Neural progenitor cell (in vitro differentiated cells): ENCODE measurements at places on chromosomes 12 and 14. TPM values are rescaled to one million over a fixed set of nuclear protein-coding genes. Genes with fewer than 3 reads are reported as not detected.

GRCh38 chr12:52248541-52249461, 15.8 kb downstream of the KRT7 start:
- DNase-seq = no peak

GRCh38 chr12:230925-231671, 17.1 kb upstream of the SLC6A12 start:
- peak; percentile 35 for DNase-seq

DNA sequence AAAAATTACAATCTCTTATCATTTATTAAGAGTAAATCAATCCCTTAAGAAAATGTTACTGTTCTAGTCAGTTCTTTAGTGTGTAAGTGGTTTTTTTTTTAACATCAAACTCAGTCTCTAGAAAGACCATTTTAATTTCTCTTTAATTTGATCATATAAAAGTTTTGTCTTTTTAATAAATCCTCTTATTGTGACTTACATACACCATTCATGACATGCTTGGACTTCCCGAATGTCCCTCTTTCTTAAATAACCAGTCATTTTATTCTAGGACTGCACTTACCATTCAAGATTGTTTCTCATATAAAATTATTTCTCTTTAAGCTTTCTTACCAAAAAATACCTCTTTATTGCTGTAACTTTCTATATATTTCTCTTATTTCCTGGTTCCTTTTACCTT, 60.8 kb upstream of the EVL start:
- DNase-seq = no peak

DNA sequence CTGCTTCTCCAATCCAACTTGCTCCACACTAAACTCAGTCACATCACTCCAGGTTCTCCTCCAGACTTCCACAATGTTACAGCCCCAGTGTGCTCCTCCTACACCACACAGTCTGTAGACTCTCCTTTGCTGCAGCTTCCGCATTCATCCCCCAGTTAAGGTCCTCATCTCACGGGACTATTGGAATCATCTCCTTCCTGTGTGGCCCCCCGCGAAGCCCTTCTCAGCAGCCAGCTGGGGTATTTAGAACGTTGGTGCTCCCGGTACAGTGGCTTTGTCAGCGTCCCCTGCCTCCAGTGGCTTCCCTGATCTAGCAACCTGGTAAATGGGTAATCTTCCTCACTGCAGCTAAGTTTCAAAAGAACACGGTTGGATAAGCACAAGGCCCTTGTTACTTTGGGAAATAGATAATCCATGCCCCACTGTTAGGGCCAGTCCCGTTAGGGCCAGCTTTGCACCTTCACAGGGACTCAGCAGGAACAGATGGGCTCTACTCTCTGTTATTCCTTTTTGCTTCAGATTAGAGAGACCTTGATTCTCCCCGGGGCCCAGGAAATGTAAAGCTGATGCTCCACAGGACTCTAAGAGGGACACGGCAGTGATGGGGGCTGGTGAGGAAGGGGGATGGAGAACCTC, 823 bp upstream of the TSPAN11 start:
- peak; percentile 56 for DNase-seq

DNA sequence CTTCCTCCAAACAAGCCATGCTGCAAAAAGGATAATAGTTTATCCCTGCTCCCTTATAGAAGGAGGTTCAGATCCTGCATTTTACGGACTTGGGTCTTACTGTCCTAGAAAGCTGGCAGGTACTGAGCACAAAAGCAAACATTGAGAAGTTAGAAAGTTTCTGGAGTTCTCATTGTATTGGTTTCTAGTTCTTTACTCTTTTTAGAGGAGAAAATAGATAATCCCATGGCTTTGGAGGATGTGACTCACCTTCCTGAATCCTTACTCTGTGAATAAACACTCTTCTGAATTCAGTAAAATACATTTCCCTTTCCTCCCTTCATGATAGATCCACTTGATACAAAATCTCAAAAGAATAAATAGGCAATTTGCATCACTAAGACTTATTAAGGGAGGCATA, 188.9 kb downstream of the NPAS3 start:
- DNase-seq = no peak

DNA sequence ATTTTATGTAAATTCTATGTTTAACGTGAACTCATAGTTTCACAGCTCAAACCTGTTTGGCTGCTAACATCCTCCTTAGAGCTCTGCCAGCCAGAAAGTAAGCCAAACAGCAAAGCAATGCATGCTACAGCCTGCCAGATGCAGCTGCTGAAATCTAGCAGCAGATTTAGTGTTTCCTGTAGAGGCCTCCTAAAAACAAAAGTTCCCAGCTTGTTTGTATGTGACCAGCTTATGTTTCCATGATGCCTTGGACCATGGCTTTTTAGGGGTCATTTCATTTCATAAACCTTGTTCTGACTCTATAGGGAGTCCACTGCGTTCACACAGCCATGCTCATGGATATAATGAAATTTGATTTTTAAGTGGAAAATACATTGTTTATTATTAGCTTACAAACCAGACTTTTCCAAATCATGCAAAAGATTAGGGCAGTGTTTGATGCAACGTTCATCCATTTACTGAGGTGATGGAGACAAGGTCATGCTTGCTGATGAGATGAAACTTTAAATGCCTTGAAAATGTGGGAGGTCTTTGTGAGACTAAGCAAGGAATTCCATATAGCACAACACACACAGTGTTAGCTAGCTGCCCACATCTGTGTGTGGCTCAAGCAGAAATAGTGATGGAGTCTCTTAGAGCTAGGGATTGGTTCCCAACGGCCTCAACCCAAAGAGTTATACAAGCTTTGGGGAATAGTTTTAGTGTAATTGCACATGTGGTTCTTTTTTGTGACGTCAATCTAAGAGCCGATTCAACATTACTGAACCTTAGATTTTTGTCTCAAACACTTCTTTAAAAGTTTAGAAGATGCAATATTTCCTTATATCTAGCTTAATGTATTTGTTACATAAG, 157.5 kb upstream of the LRIG3 start:
- peak; percentile 30 for DNase-seq

Gene TSHR
- not detected in 2 replicates for total RNA-seq

DNA sequence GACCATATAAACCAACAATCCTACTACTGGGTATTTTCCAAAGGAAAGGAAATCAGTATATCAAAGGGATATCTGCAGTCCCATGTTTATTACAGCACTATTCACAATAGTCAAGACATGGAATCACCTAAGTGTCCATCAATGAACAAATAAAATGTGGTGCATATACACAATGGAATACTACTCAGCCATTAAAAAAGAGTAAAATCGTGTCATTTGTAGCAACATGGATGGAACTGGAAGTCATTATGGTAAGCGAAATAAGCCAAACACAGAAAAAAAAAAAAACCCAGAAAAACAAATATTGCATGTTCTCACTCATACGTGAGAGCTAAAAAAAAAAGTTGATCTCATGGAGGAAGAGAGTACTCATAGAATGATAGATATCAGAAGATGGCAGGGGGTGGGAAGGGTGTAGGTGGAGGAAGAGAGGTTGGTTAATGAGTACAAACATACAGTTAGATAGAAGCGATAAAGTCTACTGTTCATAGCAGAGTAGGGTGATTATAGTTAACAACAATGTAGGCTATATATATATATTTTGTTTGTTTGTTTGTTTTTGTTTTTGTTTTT, 49.3 kb downstream of the BCAT1 start:
- DNase-seq = no peak
